ENCODE measurements at places on chromosomes 1 and 21.

- DNase-seq = no peak
These were observed 1.7 kb downstream of the PDXK start for GRCh38 chr21:43720539-43721166.

GRCh38 chr1:160708801-160709200 lies 2.8 kb downstream of the CD48 start:
- no peak for DNase-seq

DNA sequence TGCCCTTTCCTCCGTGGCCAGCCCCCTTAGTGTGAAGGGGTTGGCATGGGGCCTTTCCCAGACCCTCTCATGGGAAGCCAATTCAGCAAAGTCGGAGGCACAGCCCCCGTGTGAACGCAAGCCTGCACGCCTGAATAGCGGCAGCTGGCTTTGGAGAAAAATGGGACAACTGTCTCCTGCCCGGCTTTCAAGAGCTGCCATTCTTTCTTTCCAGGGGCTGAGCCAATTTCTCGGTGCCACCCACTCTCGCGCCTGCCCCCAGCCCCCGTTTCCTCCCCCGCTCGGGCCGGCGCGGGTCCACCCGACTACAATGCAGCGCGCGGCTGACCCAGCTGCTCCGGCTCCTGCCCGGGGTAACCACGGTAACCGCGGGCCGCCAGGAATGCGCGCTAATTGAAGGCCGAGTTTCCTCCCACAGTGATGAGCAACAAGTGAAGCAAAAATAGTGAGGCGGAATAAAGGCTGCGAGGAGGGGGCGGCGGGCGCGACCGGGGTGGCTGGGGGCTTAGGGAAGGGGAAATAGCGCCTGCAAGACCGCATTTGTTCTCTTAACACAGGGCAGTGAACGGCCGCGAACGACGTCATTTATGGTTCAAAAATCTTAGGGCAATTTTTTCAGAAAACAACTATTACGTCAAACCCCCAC lies 27.8 kb downstream of the ILDR2 start:
- DNase-seq = peak; percentile 81

- DNase-seq = no peak
These were observed 92.0 kb downstream of the DIRAS3 start for GRCh38 chr1:67958472-67958871.

GRCh38 chr1:68229650-68230483 lies 2.5 kb downstream of the WLS start:
- DNase-seq = peak; percentile 11

GRCh38 chr21:33441489-33442477 lies 38.0 kb downstream of the TMEM50B start:
- DNase-seq = peak; percentile 77
